ENCODE measurements at places on chromosomes 6 and 20.

DNA sequence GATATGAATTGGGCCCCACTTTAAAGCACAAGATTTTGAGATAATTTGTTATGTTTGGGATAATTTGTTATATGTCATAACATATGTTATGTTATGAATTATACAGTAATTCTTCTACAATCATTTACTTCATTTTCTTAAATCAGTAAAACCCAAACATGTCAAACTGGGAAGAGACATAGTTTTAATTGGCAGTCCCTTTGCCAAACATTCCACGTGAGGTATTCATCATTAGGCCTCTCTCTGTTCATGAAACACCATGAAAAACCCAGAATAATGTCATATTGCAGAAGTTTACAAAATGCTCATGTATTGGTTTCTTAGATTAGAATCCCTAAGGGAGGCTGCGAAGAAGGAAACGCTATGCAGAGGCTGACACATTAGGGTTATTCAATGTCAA lies 89.4 kb upstream of the PDE10A start:
- DNase-seq = no peak

- DNase-seq = no peak
These were observed 802.0 kb downstream of the C6orf118 start for GRCh38 chr6:164507206-164507940.

- DNase-seq = no peak
These were observed 36.4 kb upstream of the HLA-C start for GRCh38 chr6:31308050-31308844.

DNA sequence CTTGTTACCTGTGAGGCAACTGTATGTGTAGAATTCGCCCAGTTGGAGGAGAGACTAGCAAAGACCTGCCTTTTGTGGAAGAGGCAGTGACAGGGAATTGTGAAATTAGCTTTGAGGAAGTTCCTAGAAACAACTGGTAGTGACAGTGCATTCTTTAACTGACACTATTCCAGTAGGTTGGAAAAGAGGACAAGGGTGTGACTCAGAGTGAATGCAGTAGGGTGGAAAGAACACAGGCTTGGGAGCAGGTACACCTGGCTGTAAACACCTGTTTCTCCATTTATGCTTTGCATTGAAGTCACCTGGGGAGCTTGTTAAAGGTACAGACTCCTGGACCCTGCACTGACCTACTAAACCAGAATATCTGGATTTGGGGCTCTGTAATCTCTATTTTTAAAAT lies 295.7 kb downstream of the PHACTR1 start:
- DNase-seq = no peak

GRCh38 chr6:8825726-8826125 lies 390.4 kb upstream of the SLC35B3 start:
- DNase-seq = no peak

GRCh38 chr20:36400909-36401735 lies 95.0 kb downstream of the DLGAP4 start:
- no peak for DNase-seq

DNA sequence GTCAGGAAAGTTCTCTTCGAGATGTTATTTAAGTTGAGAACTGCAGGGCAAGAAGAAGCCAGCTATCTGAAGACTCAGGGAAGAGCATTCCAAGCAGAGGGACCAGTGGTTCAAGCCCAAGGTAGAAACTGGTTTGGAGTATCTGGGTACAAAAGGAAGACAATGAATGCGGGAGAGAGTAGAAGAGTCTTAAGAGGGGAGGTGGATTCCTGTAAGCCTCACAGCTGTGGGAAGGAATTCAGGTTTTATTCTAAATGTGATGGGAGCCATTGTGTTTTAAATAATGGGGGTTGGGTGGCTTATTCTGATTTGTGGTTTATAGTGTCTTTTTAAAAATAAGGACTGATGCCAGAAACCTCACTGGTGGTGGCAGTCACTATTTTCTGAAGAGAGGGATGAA lies 37.6 kb upstream of the TENT5A start:
- DNase-seq = no peak

Measured in cortex of kidney (tissue), 1 donor.